NCI-H1930 (cell line): ENCODE measurements at places on chromosomes 16 and 17.

GRCh38 chr17:40346765-40347158 lies 17.8 kb downstream of the GJD3 start:
- DNase-seq, result no peak

- no peak for DNase-seq
Observed at GRCh38 chr16:64321066-64321465, 800.8 kb downstream of the CDH11 start.

DNA sequence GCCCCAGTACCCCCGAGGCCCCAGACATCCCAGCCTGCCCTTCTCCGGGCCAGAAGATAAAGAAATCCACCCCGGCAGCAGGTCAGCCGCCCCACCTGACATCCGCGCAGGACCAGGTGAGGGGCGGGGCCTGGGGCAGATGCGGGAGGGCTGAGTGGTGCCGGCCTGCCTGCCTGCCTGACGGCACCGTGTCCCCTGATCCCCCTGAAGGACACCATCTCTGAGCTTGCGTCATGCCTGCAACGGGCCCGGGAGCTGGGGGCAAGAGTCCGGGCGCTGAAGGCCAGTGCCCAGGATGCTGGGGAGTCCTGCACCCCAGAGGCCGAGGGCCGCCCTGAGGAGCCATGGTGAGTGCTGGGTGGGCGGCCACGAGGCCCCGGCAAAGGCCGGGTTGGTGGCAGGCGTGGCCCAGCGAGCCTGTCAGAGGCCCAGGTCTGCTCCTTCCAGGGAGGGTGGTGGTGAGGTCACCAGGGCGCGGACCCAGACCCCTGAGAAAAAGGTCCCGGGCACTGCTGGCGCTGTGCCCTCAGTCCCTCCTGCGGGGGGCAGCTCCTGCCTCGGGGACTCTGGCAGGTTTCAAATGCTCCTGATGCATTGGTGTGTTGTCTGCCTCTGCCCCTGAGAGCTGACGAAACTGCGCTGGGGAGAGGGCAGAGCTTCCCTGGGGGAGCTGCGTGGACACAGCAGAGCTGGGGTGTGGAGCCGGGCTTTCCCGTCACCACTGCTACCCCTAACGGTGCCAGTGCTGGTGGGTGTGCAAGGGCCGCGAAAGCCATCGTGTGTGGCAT lies 1.2 kb downstream of the CDT1 start:
- no peak for DNase-seq

GRCh38 chr16:81253141-81253540 lies 14.7 kb downstream of the BCO1 start:
- DNase-seq, result no peak

- no peak for DNase-seq
Observed at GRCh38 chr17:10547351-10547750, 2.1 kb downstream of the MYH2 start.

- DNase-seq, result no peak
Observed at GRCh38 chr17:14428648-14429029, 127.8 kb downstream of the HS3ST3B1 start.

DNA sequence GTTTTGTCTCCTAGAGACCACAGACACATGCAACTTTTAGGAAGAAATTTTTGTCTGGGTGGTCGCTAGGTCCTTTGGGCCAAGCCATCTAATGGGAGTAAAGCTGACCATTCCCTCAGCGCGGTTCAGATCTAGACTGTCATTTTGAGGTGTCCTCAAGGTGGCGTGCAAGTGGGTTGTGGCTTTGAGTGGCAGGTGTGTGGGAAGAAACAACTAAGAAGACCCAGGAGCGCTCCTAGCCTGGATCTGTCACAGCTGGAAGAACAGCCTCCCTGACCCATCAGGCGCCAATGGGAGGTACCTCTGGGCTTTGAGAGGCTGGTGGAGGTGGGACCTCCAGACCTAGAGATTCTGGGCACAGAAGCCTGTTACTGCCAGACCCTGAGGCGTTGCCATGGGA lies 645.1 kb downstream of the KCNJ18 start:
- DNase-seq, result no peak

DNA sequence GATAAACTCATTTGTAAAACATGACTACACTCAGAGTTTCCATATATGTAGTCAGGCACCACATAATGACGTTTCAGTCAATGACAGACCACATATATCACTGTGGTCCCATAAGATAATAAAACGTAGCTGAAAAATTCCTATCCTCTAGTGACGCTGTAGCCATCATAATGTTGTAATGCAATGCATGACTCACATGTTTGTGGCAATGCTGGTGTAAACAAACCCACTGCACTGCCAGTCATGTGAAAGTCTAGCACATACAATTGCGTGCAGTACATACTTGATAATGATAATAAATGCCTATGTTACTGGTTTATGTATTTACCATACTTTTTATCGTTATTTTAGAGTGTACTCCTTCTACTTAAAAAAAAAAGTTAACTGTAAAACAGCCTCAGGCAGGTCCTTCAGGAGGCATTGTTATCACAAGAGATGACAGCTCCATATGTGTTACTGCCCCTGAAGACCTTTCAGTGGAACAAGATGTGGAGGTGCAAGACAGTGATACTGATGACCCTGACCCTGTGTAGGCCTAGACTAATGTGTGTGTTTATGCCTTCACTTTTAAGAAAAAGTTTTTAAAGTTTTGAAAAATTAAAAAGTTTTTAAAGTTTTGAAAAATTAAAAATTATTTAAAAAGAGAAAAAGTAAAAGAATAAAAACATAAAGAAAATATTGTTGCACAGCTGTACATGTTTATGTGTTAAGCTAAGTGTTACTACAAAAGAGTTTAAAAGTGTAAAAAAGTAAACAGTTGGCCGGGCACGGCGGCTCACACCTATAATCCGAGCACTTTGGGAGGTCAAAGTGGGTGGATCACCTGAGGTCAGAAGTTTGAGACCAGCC lies 9.0 kb downstream of the STAT5B start:
- DNase-seq, result no peak

GRCh38 chr17:18005496-18005895 lies 32.8 kb downstream of the DRC3 start:
- no peak for DNase-seq

- DNase-seq, result no peak
Observed at GRCh38 chr16:55672471-55672870, 16.7 kb downstream of the SLC6A2 start.

DNA sequence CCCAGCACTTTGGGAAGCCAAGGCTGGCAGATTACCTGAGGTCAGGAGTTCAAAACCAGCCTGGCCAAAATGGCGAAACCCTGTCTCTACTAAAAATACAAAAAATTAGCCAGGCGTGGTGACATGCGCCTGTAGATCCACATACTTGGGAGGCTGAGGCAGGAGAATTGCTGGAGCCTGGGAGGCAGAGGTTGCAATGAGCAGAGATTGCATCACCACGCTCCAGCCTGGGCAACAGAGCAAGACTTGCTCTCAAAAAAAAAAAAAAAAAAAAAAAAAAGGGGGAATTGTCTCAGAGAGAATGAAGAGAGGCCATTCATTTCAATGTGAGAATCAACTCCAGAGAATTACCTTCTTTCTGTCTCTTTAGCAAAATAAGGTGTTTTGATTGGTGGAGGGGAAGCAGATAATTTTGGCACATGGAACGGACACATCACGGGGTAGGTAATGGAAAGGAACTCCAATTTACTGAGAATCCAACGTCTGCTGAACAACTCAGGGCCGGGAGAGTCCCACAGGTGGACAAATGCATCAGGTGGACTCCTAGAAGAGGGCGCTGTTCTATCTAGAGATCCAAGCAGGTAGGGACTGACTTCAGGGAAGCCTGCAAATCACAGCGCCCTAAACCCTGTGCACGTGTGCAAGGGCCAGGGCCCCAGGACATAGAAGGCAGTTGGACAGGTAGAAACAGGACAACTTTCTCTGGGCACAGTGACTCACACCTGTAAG lies 77.5 kb downstream of the BMERB1 start:
- DNase-seq, result no peak

- no peak for DNase-seq
Observed at GRCh38 chr17:31294820-31295488, 2.1 kb downstream of the OMG start.

- DNase-seq, result no peak
Observed at GRCh38 chr16:66523861-66524354, 26.0 kb downstream of the TK2 start.

GRCh38 chr17:13420878-13421277 lies 180.9 kb downstream of the HS3ST3A1 start:
- DNase-seq, result no peak

- no peak for DNase-seq
Observed at GRCh38 chr17:15915961-15916360, 29.0 kb upstream of the ADORA2B start.

DNA sequence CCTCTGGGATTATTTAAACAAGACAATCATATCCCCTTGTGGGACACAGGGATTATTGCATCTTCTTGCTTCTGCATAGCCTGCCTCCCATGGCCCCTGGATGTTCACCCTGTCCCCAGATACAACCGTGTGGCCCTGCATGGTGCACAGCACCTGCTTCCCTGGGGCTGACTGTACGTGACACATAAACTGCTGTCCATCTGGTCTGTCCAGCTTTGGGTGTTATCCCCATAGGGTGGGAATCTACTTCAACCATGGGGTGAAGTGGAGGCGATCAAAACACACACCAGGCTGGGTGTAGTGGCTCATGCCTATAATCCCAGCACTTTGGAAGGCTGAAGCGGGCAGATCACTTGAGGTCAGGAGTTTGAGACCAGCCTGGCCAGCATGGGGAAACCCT lies 138.8 kb downstream of the XYLT1 start:
- DNase-seq, result no peak

DNA sequence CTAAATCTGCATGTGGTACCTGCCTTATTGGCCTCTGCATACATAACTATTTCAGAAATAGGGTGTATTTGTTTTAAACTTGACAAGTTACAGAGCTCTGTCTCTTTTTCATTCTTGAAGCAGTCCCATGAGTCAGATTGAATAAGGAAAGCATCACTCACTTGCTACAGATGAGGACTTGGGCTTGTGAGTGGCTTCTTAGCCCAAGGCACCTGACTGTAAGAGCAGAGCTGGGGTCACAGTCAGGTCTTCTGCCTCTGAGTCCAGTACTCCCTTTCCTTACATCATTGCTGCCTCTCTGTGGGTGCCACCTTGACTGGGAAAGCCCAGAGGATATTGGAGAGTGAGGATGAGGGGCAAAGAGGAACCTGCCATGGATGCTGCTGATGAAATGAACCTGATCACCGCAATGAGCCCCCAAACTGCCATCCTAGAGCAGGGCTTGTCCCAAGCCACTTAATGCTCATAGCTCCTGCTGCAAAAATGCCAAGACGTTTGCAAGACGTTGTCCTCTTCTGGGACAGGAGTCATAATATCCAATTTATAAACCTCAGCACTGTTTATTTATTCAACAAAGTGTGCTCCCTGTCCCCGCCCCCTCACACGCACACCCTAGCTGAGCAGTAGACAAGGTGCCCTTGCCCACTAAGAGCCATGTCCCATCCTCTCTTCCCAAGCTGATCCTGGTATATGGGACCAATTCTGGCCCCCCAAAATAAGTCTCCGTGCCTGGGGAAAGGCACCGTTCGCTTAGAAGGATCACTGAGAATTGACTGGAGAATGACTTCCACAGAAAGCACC lies 74.1 kb downstream of the CCDC182 start:
- no peak for DNase-seq

DNA sequence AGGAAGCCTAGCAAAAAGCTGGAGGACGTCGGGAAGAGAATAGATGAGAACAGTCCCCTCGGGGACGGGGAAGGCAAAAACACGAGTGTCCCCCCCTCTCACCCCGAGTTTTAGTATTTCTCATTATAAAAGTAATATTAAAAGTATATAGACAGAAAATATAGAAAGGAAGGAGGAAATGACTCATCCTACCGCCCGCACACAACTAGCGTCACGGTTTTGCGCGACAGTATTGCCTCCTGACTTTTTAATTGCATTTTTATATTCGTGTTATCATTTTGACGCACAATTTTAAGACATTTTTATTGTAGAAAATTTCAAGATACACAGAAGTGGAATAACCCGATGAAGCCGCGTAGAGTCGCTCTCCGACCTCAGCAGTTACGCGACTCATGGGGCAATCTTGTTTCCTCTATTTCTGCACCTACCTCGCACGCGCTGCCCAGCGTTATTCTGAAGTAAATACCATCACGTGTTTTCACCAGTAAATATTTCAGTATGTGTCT lies 652 bp upstream of the SLC25A19 start:
- DNase-seq, result no peak

GRCh38 chr16:31225193-31225592 lies 8.3 kb upstream of the PYDC1 start:
- DNase-seq, result no peak

DNA sequence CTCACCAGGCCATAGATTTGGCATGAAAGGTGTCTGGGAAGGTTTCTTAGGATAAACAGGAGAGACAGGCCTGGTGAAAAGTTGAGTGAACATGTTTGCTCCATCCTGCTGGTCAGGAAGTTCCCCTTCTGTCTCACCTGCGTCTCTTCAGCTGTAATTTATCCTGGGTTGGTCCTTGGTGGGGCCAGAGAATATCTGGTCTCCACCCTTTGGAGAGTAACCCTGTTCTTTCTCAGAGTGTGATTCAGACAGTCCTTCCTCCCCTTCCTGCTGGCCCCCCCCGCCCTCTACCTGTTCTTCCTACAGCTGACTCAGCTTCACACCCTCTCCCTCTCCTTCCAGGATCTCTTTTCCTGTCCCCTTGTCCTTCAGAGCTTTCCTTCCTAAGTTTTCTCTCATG lies 17.1 kb downstream of the MINK1 start:
- no peak for DNase-seq

DNA sequence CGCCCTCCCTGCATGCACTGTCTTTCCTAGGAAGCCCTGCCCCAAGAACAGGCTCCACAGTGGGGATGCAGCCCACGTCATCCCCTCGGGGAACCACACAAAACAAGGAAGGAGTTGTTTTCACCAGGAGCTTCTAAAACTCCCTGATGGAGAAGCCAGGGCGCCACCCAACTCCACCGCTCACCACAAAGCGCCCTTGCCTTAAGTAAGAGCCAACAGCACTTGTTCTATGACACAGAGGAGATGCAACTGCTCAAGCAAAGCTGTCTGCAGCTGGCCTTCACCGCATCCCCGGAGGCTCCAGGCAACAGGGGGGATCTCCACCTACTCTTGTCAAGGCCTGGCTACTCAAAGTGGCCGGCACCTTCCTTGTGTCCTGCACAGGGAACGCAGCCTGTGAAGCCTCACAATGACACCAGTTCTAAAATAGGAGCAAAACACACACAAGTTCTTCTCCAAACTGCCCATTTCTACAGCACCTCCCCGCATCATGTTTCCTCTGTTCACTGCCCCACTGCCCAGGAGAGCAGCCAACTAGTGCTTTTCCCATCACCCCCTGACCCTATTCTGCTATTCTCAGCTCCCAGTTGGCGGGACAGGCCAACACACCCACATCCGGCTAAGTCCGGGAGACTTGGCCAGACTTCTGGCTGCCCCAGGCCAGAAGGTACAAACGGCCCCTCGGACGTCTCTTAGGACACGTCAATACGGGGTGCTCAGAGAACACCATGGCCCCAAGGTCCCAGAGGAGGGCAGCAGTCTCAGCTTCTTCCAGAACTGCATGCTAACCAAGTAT lies 24.2 kb downstream of the MPG start:
- no peak for DNase-seq

DNA sequence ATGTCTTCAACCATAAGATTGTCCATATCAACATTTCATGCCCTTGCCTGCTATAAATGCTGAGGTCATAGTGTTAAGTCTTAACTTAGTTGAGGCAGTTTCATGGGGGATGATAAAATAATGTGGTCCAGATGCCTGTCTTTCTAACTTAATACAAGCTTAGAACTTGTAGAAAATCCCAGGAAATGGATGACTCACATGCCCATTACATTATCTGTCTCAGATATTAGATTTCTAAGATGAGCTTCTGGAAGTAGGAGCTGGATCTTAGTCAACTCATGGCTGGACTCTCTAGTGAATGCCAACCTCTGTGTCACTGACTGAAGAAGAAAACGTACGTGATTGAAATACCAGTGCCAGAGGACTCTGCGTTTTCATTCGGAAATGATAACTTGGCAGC lies 797.5 kb upstream of the EEF2KMT start:
- DNase-seq, result no peak
